ENCODE measurements at places on chromosomes 5 and 9.

DNA sequence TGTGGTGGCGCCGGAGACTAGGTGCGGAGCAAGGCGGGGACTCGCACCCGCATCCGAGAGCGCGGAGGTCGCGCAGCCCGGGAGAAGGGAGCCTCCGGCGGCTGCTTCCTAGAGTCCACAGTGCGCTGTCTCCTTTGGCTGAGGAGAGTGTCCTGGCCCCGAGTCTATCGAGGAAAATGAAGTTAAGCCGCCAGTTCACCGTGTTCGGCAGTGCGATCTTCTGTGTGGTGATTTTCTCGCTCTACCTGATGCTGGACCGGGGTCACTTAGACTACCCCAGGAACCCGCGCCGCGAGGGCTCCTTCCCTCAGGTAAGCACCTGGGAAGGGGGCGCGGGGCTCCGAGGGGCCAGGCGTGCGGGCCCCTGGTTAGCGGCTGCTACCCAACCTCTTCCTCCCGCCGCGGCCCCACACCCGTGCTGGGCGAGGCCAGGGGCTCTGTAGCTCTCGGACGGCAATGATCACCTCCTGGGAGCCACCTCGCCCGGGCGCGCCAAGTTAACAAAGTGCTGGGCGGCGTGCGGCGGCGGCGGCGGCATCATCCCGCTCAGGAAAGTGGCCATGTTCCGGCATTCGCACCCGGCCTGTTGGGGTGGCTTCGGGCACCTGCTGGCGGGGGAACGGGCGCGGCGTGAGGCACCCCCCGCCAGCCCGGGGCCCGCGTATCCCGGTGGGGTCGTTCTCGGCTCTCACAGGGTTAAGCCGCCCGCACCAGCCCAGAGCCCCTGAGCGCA is 681 bp downstream of the MAN2A1 start:
- DNase-seq, result peak; percentile 65

GRCh38 chr5:179151286-179152118 is 91.3 kb downstream of the ZNF354C start:
- no peak for DNase-seq

DNA sequence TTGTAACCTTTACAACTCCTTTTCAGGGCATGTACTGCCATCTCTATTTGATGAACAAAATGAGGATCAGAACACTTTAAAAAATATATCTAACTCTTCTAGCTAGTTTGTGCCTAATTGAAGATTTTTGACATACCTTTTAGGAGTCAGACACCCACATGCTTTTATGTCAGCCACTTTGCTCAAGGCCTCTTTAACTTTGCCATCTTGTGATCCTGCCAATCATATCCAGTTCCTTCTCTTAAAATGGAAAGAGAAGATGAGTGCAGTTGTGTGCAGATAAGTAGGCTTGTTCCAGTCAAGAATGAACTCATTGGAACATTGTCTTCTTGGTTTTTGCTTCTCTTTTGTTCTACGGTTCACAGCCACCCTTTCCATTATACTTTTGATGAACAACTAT is 425.6 kb upstream of the TNC start:
- DNase-seq, result no peak

GRCh38 chr9:72509053-72509452 is 12.4 kb upstream of the TMC1 start:
- DNase-seq, result peak; percentile 56

- DNase-seq, result no peak
Observed at GRCh38 chr9:7760014-7760415, 39.6 kb downstream of the DMAC1 start.

DNA sequence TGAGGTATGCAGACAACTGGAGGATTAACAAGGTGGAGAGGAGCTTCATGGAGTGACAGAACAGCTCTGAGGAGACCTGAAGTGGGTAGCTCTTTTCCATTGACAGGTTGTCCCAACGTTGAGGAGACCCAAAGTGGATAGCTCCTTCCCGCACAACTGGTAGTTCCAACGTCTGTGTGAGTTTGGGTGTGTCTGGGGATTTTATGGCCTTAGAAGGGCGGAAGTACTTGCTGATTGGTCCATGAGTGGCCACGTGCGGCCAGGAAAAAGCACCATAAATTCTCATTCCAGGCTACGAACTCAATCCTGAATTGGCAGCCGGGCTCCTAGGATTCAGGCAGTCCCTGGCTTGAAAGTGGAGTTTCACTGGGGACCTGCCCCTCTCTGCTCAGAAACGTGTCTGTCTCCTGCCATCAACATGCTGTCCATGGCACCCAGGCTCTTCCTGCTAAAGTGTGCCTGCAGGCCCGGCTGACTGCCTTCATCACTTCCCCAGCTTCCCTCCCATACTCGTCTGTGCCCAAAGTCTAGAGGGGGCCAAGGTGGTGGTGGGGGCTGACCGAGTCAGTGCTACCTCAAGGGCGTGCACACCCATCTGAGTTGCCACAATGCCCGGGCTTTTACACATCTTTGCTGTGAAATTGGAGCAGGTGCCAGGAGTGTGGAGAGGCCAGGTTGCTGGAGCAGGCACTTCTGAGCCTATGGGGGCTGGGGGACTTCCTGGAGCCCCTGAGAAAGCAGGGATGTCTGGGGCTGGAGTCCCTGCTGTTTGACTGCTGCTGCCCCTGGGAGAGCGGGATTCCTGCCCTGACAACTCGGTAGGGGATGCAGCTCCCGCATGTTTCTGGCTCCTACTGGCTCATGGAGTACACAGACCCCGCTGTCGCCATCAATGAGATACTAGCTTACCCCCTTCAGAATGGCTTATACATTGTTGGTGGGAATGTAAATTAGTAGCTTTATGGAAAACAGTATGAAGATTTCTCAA is 2034.6 kb upstream of the ACO1 start:
- DNase-seq, result no peak

DNA sequence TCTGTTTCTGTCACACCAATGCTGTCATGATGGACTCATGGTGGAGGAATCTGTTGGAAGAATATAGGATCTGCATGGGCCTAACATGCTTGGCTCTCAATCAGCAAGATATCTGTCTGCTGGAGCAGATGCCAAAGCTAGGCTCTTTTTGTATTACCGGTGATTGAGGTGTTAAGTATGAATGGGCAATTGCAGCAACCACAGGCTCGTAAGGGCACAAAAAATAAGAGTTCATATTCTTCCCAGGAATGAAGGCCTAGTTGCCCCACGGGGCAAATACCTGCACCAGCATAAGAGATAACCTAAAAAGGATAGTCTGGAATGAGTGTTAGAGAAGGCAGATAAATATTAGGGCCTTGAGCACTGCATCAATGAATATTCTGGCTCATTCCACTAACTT is 679.5 kb upstream of the COX7C start:
- DNase-seq, result no peak

GRCh38 chr9:13377171-13377925 is 97.9 kb upstream of the MPDZ start:
- DNase-seq, result no peak

DNA sequence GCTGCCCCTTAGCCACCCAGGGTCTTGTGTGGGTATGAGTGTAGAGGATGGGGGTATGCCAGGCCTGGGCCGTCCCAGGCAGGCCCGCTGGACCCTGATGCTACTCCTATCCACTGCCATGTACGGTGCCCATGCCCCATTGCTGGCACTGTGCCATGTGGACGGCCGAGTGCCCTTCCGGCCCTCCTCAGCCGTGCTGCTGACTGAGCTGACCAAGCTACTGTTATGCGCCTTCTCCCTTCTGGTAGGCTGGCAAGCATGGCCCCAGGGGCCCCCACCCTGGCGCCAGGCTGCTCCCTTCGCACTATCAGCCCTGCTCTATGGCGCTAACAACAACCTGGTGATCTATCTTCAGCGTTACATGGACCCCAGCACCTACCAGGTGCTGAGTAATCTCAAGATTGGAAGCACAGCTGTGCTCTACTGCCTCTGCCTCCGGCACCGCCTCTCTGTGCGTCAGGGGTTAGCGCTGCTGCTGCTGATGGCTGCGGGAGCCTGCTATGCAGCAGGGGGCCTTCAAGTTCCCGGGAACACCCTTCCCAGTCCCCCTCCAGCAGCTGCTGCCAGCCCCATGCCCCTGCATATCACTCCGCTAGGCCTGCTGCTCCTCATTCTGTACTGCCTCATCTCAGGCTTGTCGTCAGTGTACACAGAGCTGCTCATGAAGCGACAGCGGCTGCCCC is 2.6 kb downstream of the SLC35A4 start:
- no peak for DNase-seq

DNA sequence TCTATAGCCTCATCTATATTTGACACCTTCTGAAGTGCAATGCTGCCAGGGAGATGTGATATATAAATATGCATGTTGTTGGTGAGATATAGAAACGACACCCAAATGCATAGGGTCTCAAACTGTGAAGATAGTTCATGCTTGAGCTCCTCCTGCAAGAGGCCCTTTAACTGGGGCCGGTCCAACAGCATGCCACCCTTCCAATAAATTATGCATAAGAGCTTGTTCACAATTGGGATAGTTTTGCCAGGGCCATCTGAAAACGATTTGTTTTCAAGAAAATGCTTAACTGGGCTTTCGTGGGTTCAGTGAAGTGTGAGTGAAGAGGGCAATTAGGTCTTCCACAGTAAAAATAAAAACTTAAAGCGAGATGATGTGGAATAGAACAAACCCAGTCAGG is 424.2 kb upstream of the WWC1 start:
- no peak for DNase-seq

DNA sequence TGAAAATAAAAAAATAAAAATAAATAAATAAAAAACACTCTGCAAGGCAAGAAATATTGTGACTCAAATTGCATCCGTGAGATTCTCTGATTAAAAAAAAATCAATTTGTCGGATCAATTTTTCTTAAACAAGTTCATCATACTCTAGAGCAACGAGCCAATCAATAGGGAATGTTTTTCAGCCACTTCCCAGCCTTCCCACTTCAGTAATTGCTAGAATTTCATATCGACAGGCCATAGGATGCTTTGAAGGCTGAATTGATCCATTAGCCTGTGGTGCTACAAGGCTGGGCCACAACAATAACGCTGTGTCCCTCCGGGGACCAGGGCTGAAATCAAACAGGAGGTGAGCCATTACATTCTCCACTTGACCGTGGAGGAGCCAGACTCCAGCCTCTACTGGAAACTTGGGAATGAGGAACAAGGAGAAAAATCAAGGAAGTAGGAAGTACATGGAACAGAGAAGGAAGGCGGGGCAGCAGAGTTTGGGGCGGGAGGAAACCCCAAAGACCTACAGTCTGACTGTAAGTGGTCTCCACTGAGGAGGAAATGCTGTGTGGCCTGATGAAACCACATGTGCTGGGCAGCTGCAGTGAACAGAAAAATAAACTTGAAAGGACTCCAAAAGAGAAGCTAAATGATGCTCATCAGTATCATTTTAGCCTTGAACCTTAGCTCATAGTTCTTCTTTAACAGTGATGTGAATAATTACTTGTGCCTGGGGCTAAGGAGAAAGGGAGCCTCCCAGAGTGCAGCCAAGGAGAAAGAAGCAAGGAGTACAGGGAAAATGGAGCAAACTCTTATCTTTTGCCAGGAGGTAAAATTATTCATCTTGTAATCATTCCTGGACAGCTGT is 308.6 kb downstream of the TLE1 start:
- no peak for DNase-seq

GRCh38 chr9:114138552-114138971 is 16.8 kb upstream of the COL27A1 start:
- DNase-seq, result no peak

DNA sequence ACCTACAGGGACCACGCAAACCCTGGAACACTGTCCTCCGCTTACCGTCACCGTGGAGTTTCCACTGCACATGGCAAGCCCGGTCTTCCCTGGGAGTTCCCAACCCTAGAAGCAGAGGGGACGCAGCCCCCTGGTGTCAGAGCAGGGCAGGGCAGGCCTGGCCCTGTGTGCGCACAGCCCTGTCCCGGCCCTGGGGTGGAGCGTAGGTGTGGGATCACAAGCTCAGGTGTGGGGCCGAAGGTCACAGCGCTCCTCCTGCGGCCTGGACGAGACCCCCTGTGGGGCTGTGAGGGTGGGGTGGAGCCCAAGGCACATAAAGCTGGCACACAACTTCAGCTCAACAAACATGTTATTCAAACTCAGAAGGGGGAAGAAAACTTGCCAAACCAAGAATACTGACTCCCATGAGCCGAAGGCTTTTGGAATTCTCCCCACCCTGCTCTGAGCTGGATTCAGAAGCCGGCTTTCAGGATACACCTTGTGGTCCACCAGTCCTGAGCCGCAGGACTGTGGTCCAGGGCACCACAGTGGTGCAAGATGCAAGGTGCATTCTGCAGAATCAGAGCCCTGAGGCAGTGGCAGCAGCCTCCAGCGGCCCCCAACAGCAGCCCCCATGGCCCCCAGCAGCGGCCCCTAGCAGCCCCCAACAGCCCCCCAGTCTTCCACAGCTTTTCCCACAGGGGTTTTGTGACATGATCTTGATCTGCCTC is 11.8 kb upstream of the EXOC3 start:
- peak; percentile 80 for DNase-seq

DNA sequence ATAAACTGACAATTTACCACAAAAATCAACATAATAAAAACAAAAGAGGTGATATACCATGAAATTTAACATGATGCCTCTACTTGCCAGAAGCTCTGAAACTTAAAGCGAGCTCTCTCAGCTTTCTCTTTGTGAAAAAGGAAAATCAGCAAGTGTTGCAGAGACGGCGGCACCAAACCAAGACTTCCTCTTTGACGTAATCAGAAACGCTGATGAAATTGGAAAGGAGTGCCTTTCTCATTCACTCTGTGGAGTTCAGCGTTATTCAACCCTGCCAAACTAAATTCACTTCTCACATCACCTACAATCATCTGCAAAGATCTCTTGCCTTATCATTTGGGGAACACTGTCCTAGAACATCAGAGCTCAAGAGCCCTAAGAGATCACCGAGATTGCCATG is 32.2 kb downstream of the ANXA6 start:
- no peak for DNase-seq

GRCh38 chr9:38423273-38423972 is 831 bp downstream of the IGFBPL1 start:
- no peak for DNase-seq

GRCh38 chr5:111488353-111488752 is 24.0 kb downstream of the STARD4 start:
- DNase-seq, result peak; percentile 28

DNA sequence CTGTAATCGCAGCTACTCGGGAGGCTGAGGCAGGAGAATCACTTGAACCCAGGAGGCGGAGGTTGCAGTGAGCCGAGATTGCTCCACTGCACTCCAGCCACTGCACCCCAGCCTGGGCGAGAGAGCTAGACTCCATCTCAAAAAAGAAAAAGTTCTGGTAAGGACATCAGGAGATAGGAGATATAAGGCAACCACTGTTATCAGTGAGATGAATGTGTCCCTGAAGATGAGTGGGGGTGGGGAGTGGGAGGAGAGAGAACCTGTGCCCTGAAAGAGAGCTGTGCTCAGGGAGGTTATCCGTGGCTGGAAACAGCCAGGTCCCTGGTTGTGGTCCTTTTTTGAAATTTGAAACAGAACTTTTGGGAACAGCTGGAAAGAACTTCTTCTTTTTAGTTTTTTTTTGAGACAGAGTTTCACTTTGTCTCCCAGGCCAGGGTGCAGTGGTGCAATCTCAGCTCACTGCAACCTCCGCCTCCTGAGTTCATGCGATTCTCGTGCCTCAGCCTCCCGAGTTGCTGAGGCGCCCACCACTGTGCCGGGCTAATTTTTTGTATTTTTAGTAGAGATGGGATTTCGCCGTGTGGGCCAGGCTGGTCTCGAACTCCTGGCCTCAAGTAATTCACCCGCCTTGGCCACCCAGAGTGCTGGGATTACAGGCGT is 2.6 kb downstream of the PTPA start:
- no peak for DNase-seq

- no peak for DNase-seq
Observed at GRCh38 chr9:29214690-29215253, 1641.5 kb upstream of the C9orf72 start.
